Tibial nerve (tissue), 4 donors: ENCODE measurements at places on chromosomes 12 and 14.

DNA sequence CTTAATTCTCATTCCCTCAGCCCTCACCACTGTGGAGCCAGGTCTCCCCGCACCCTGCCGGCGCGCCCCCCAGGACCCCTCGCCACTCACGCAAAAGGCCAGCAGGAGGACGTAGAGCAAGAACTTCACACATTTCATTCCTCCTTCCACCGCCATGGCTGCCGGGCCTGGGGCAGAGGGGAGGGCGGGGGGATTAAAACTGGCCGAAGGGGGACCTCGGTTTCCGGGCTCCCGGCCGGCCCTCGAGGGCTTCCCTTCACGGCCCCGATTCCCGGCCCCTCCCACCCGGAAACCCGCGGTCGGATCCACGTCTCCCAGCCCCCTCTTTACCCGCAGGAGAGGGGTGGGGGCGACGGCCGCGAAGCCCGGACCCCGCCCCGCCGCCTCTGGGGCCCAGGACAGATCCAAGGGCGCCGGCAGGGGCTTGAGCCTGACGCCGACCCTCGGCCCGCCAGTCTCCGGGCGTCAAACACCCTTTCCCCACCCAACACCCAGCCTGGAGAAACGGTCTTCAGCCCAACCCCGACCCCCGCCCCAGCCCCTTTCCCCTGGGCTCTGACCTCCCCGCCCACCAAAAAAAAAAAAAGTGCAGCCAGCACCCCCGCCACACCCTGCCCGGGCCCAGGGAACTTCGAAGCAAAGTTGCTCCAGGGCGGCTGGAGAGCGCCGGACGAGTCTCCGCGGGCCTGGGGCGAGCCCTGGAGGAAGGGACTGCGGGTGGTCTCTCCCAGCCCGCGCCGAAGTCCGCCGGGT, 447 bp downstream of the CD63 start:
- H3K27me3 ChIP-seq, result no peaks in the 10 kb centered on the region
- H3K27ac ChIP-seq, result peak overlapping the region; percentile 99
- H3K4me1 ChIP-seq, result peaks cover 61% of the 10 kb centered on the region
- peak overlapping the region; percentile 68 for H3K4me3 ChIP-seq
- peak; percentile 76 for DNase-seq

DNA sequence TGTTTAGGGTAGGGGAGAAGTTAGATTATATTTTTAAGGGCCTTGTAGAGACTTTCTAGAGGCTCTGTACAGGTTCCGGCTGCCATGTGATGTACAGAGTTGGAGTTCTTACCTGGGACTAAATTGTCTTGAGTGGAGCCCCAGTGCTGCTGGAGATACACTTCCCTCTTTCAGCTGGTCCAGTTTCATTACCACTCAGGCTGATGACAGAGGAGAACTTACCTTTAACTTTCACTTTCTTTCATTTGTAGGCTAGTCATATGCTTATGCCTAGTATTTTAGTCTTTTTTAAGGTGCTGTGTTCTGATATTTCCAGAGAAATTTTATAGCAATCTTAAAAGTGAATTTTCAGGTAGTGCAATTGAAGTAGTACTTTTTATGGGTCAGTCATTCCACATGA, 117.3 kb downstream of the ERC1 start:
- no peak for DNase-seq
- no peaks in the 10 kb centered on the region for H3K4me1 ChIP-seq
- H3K36me3 ChIP-seq, result peaks cover 24% of the 10 kb centered on the region

- H3K4me3 ChIP-seq, result no peak overlapping the region
- H3K36me3 ChIP-seq, result no peaks in the 10 kb centered on the region
- no peak overlapping the region for H3K27ac ChIP-seq
- no peaks in the 10 kb centered on the region for H3K27me3 ChIP-seq
- no peak for DNase-seq
Observed at GRCh38 chr14:94570440-94570839, 9.2 kb downstream of the SERPINA4 start.

- peak within 1 kb of the TSS; percentile 97 for H3K4me3 ChIP-seq
- peak within 1 kb of the TSS; percentile 90 for H3K27ac ChIP-seq
- peaks cover 10% of the 10 kb centered on the region for H3K4me1 ChIP-seq
- H3K27me3 ChIP-seq, result no peaks in the 10 kb centered on the region
- no peaks in the 10 kb centered on the region for H3K36me3 ChIP-seq
- DNase-seq, result peak; percentile 88
Observed at GRCh38 chr12:123364532-123365024, at the start of gene SBNO1. Gene SBNO1 (minus strand): TSS chr12:123364847. CDS start chr12:123350441, 14,406 bp downstream.
